ENCODE measurements at places on chromosomes 7 and 10. TPM values are rescaled to one million over a fixed set of nuclear protein-coding genes. Genes with fewer than 3 reads are reported as not detected.

Gene SFTPA1
- total RNA-seq, result not detected

Gene LMOD2
- total RNA-seq, result not detected

Gene GIMAP6
- 44.9 TPM for total RNA-seq

Gene ZNF365
- total RNA-seq, result 0.93 TPM

Gene FGFR2
- 0.11 TPM for total RNA-seq

Gene ABCB4
- 0.44 TPM for total RNA-seq

Gene CPED1
- total RNA-seq, result 0.27 TPM

Gene LZTS2
- total RNA-seq, result 10.9 TPM

Gene GNAT3
- not detected for total RNA-seq

Gene UPK3BL2
- 7.4 TPM for total RNA-seq

GRCh38 chr7:80186721-80187120 lies 52.1 kb downstream of the GNAI1 start:
- no peaks in the 10 kb centered on the region for H3K4me1 ChIP-seq
- no peak overlapping the region for H3K27ac ChIP-seq
- no peak overlapping the region for H3K4me3 ChIP-seq

GRCh38 chr10:78776756-78777155 lies 292.0 kb upstream of the ZMIZ1 start:
- H3K27me3 ChIP-seq, result no peaks in the 10 kb centered on the region
- H3K27ac ChIP-seq, result no peak overlapping the region
- no peak for DNase-seq
- H3K4me3 ChIP-seq, result no peak overlapping the region
- H3K4me1 ChIP-seq, result no peaks in the 10 kb centered on the region

- no peaks in the 10 kb centered on the region for H3K4me1 ChIP-seq
- H3K27ac ChIP-seq, result no peak overlapping the region
Measured at GRCh38 chr7:34612661-34613060, 45.4 kb upstream of the NPSR1 start.

- H3K27me3 ChIP-seq, result no peaks in the 10 kb centered on the region
- H3K4me3 ChIP-seq, result no peak overlapping the region
- peak; percentile 65 for DNase-seq
- no peak overlapping the region for H3K27ac ChIP-seq
Measured at GRCh38 chr10:22550732-22551131, 163.6 kb downstream of the PIP4K2A start.

GRCh38 chr7:6254866-6255265 lies 17.6 kb downstream of the CYTH3 start:
- H3K4me1 ChIP-seq, result peaks cover 31% of the 10 kb centered on the region
- H3K4me3 ChIP-seq, result no peak overlapping the region
- H3K36me3 ChIP-seq, result no peaks in the 10 kb centered on the region
- no peak for DNase-seq
- H3K27ac ChIP-seq, result no peak overlapping the region
- no peaks in the 10 kb centered on the region for H3K27me3 ChIP-seq

DNA sequence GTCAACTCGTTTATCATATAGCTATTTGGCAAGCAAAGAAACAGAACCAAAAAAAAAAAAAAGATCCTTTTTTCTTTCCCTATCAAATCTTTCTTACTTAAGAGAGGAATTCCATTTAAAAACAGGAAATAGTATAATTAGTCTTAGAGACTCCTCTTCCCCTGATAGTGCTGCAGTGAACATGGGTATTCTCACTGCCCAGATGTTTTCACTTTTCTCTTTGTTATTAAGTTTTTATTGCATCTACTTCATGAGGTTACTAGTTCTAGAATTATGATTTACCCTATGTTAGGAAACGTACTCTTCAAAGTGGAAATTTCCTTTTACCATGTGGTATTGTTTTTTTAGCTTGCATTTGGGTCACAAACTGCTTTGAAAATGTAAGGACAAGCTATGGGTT lies 8.5 kb downstream of the CASP2 start:
- peaks cover 24% of the 10 kb centered on the region for H3K4me1 ChIP-seq
- H3K36me3 ChIP-seq, result peaks cover 80% of the 10 kb centered on the region
- DNase-seq, result no peak
- H3K27me3 ChIP-seq, result no peaks in the 10 kb centered on the region

- no peak for DNase-seq
- no peak overlapping the region for H3K4me3 ChIP-seq
- H3K36me3 ChIP-seq, result no peaks in the 10 kb centered on the region
- no peak overlapping the region for H3K27ac ChIP-seq
- H3K27me3 ChIP-seq, result no peaks in the 10 kb centered on the region
- no peaks in the 10 kb centered on the region for H3K4me1 ChIP-seq
Measured at GRCh38 chr7:121002757-121003200, 14.3 kb downstream of the CPED1 start.

- no peaks in the 10 kb centered on the region for H3K36me3 ChIP-seq
- H3K27ac ChIP-seq, result no peak overlapping the region
- DNase-seq, result no peak
- no peaks in the 10 kb centered on the region for H3K4me1 ChIP-seq
- no peak overlapping the region for H3K4me3 ChIP-seq
Measured at GRCh38 chr7:85630904-85631600, 444.2 kb upstream of the SEMA3D start.

- H3K4me1 ChIP-seq, result no peaks in the 10 kb centered on the region
- H3K27me3 ChIP-seq, result no peaks in the 10 kb centered on the region
- H3K27ac ChIP-seq, result no peak overlapping the region
- no peaks in the 10 kb centered on the region for H3K36me3 ChIP-seq
Measured at GRCh38 chr10:102546606-102547320, 43.0 kb downstream of the SUFU start.

GRCh38 chr7:135665042-135665441 lies 2.7 kb downstream of the STMP1 start:
- H3K4me1 ChIP-seq, result peaks cover 28% of the 10 kb centered on the region
- H3K4me3 ChIP-seq, result no peak overlapping the region
- H3K27me3 ChIP-seq, result no peaks in the 10 kb centered on the region
- DNase-seq, result no peak
- no peak overlapping the region for H3K27ac ChIP-seq

- no peaks in the 10 kb centered on the region for H3K4me1 ChIP-seq
- no peaks in the 10 kb centered on the region for H3K27me3 ChIP-seq
- H3K27ac ChIP-seq, result no peak overlapping the region
- H3K4me3 ChIP-seq, result no peak overlapping the region
- DNase-seq, result no peak
Measured at GRCh38 chr10:46250898-46251856, 35.6 kb upstream of the ANTXRL start.

GRCh38 chr10:119655566-119656001 lies 4.4 kb downstream of the BAG3 start:
- H3K27me3 ChIP-seq, result no peaks in the 10 kb centered on the region
- H3K36me3 ChIP-seq, result peaks cover 9% of the 10 kb centered on the region
- peaks cover 61% of the 10 kb centered on the region for H3K4me1 ChIP-seq
- H3K4me3 ChIP-seq, result peak overlapping the region; percentile 57

DNA sequence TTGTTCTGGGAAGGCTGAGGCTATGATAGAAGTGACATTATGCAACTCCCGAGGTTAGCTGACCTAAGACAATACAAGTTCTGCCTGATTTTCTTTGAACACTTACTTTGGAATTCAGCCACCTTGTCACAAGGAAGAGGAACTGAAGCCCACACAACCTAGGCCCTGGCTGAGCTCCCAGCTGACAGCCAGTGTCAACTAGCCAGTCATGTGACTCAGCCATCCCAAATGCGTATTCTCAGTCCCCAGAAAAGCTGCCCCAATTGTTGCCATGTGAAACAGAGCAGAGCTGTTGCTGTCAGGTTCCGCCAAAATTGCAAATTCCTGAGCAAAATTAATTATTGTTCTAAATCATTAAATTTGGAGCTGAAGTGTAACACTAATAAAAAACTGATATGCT lies 1010.0 kb downstream of the XPNPEP1 start:
- H3K4me1 ChIP-seq, result no peaks in the 10 kb centered on the region
- no peaks in the 10 kb centered on the region for H3K36me3 ChIP-seq
- no peaks in the 10 kb centered on the region for H3K27me3 ChIP-seq

DNA sequence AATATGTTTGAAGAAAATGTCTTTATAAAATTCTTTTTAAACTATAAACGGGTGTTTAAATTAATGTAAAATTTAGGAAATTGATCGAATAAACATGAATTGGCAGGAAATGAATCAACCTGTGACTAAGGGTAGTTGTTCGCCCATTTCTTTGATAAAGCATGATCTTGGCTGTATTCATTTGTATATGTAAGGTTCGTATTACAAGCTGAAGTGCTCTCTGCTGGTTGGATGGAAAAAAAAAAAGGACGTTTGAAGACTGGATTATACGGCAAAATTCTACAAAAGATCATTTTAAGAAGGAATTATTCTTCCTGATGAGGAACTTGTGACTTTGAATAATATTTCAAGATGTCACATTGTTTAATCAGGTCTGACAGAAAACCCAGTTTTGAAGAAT lies 185.4 kb upstream of the ANK3 start:
- no peak for DNase-seq
- H3K27me3 ChIP-seq, result no peaks in the 10 kb centered on the region
- H3K36me3 ChIP-seq, result no peaks in the 10 kb centered on the region
- H3K4me1 ChIP-seq, result peaks cover 8% of the 10 kb centered on the region
- no peak overlapping the region for H3K4me3 ChIP-seq
- H3K27ac ChIP-seq, result no peak overlapping the region

DNA sequence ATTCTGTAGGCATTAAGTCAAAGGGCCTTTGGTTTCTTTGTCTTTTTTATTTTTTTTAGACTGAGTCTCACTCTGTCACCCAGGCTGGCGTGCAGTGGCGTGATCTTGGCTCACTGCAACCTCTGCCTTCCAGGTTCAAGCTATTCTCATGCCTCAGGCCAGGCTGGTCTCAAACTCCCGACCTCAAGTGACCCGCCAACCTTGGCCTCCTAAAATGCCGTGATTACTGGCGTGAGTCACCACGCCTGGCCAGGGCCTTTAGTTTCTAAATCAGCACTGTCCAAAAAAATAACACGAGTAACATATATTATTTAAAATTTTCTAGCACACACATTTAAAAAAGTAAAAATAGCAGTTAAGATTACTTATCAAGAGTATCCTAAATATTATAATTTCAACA lies 11.1 kb upstream of the ACSL5 start:
- no peak for DNase-seq
- H3K27ac ChIP-seq, result no peak overlapping the region

- H3K4me1 ChIP-seq, result no peaks in the 10 kb centered on the region
- H3K27me3 ChIP-seq, result no peaks in the 10 kb centered on the region
- no peak overlapping the region for H3K27ac ChIP-seq
Measured at GRCh38 chr10:126187399-126187798, 200.9 kb downstream of the ADAM12 start.

- H3K36me3 ChIP-seq, result no peaks in the 10 kb centered on the region
- no peaks in the 10 kb centered on the region for H3K4me1 ChIP-seq
- peak overlapping the region; percentile 7 for H3K27ac ChIP-seq
- no peaks in the 10 kb centered on the region for H3K27me3 ChIP-seq
- no peak overlapping the region for H3K4me3 ChIP-seq
Measured at GRCh38 chr10:47326927-47327330, 4.7 kb downstream of the GDF2 start.

GRCh38 chr10:128078136-128078969 lies 47.9 kb downstream of the MKI67 start:
- H3K36me3 ChIP-seq, result peaks cover 61% of the 10 kb centered on the region
- H3K4me3 ChIP-seq, result no peak overlapping the region
- H3K27me3 ChIP-seq, result no peaks in the 10 kb centered on the region

- H3K4me3 ChIP-seq, result no peak overlapping the region
- no peaks in the 10 kb centered on the region for H3K4me1 ChIP-seq
- no peaks in the 10 kb centered on the region for H3K27me3 ChIP-seq
- DNase-seq, result no peak
- no peak overlapping the region for H3K27ac ChIP-seq
Measured at GRCh38 chr10:79277579-79278269, 69.5 kb upstream of the PPIF start.

DNA sequence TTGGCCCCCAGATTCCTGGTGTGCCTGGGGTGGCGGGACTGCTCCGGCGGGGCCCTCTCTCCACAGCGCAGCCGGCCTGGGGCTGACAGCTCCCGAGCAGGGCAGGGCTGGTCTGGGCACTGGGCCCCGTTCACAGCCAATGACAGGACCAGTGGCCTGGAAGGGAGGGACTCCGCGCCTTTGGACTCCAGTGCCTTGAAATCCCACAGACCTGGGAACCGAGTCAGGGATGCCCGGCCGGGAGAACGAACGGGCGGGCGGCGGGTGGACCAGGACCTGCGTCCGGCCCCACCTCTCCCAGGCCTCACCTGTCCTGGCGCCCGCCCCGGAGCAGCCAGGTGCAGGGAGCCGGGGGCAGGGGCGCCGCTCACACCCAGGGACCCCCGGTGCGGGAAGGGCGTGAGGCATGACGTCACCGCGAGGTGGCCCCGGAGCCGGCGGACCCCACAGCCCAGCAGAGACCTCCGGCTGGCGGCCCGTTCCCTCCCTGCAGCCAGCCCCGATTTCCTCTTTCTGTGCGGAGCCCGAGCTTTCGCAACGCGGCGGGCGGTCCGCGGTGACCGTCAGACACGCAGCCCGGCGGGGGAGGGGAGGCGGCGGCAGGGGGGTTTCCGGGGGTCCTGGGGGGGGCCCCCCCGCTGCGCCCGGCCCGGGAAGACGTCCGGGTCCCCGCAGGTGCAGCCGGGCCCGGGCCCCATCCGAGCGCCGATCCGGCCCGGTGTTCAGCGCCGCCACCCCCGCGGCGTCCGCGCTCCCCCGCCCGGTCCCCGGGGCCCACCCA lies 743 bp downstream of the ADAP1 start:
- H3K4me3 ChIP-seq, result no peak overlapping the region
- no peak overlapping the region for H3K27ac ChIP-seq
- no peak for DNase-seq
- H3K4me1 ChIP-seq, result peaks cover 8% of the 10 kb centered on the region
- no peaks in the 10 kb centered on the region for H3K36me3 ChIP-seq
- no peaks in the 10 kb centered on the region for H3K27me3 ChIP-seq

DNA sequence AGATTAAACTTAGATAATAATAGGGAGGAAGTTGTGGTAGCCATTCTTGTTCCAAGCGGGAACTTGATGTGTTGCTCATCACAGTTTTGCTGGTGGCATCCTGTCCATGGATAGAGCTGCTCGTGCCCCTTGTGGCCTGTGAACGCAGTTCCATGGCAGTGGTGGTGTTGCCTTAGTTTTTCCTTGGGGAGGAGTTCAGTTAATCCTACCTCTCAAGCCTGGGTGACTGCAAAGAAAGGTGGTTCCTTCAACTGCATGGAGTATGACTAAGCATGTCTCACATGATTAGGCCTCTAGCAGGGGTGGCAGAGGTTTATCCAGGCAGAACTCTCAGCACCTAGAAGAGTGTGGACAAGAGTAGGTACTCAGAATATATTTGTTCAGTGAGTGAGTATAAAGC lies 99.7 kb downstream of the MAPK8 start:
- no peak overlapping the region for H3K4me3 ChIP-seq
- no peak for DNase-seq
- no peaks in the 10 kb centered on the region for H3K27me3 ChIP-seq
- H3K4me1 ChIP-seq, result no peaks in the 10 kb centered on the region
- H3K27ac ChIP-seq, result no peak overlapping the region
- peaks cover 14% of the 10 kb centered on the region for H3K36me3 ChIP-seq
